ENCODE measurements at places on chromosomes 12 and 14.

- DNase-seq = no peak
Measured at GRCh38 chr12:121059031-121059898, 20.2 kb upstream of the OASL start.

GRCh38 chr12:51434305-51434704, 9.7 kb downstream of the SLC4A8 start:
- DNase-seq = no peak

- no peak for DNase-seq
Measured at GRCh38 chr12:80857311-80857710, 80.4 kb downstream of the LIN7A start.

GRCh38 chr14:73613046-73613383, 698 bp downstream of the ACOT6 start:
- no peak for DNase-seq

DNA sequence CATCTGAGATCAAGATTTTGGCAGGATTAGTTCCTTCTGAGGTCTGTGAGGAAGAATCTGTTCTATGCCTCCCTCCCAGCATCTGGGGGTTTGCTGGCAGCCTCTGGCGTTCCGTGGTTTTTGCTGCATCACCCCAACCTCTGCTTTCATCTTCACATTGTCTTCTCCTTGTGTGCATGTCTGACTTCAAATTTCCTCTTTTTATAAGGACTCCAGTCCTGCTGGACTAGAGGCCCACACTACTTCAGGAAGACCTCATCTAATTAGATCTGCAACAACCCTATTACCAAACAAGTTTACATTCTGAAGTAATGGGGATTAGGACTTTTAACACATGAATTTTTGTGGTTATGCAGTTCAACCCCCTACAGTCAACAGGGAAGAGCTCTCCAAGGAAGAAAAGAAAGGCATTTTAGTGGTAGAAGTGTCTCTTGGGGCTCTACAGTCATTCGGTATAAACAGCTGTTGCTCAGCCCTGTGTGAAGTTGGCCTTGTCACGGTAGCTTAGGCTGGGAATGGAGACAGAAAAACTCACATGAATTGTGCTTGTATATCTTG, 89.7 kb downstream of the CAND1 start:
- DNase-seq = no peak

DNA sequence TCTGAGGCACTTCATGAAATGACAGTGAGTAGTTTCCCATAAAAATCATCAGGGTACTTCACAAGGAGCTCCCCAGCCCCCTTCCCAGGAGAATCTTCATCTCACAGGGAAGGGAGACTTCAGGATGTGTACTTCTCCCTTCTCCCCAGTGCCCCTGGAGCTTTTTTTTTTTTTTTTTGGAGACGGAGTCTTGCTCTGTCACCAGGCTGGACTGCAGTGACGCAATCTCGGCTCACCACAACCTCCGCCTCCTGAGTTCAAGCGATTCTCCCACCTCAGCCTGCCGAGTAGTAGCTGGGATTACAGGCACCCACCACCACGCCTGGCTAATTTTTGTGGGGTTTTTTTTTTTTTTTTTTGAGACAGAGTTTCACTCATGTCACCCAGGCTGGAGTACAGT, 10.4 kb downstream of the ITPK1 start:
- no peak for DNase-seq

- DNase-seq = no peak
Measured at GRCh38 chr12:122318607-122319605, 52.6 kb upstream of the VPS33A start.

GRCh38 chr12:89883630-89884389, 175.2 kb upstream of the ATP2B1 start:
- DNase-seq = no peak

DNA sequence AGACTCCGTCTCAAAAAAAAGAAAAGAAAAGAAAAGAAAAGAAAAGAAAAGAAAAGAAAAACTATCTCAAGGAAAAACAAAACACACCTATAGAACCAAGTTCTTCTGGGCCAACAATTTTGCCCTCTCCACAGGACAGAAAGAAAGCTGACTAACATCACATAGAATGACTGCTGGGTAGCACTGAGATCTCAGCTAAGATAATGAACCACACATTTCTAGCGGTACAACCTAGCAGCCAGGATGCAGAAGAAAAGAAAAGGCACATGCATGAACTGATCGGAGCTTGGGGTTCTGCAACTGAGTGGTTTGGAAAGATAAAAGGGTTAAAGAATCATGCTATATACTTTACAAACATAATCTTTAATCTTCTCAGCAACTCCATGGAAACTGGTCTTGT, 19.5 kb downstream of the TMED10 start:
- no peak for DNase-seq

- no peak for DNase-seq
Measured at GRCh38 chr14:24694680-24695079, 60.7 kb upstream of the GZMB start.

- DNase-seq = no peak
Measured at GRCh38 chr14:61876362-61877034, 114.3 kb downstream of the SNAPC1 start.

- DNase-seq = no peak
Measured at GRCh38 chr14:67457782-67458181, 30.7 kb downstream of the TMEM229B start.

GRCh38 chr14:89452281-89452680, 35.2 kb upstream of the FOXN3 start:
- no peak for DNase-seq

DNA sequence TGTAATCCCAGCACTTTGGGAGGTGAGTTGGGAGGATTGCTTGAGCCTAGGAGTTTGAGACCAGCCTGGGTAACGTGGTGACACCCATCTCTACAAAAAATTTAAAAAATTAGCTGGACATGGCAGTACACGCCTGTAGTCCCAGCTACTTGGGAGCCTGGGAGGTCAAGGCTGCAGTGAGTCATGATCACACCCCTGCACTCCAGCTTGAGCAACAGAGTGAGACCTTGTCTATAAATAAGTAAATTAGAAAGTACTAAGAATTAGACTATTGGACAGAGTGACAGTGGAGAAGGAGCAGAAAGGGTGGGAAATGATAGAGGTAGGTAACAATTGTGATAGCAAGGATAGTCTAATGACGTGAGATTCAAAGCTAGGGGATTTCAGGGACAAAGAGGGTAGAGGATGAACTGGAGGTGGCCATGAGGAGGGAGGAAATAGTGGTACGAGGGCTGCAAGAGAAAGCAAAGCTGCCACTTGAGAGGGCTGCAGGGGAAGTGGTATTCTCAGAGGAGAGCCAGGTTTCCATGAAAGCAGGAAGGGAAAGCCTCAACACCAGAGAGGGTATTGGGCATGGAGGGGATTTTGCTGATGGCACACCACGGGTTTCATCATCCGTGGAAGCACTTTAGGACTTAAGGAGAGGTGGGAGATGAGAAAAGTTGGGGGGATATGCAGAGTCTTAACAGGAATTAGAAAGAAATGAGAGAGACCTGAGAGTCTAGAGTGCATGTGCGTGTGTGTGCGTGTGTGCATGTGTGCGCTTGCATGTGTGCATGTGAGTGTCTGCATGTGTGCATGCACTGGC, 85.6 kb downstream of the SYNE2 start:
- no peak for DNase-seq

GRCh38 chr14:28742171-28742846, 24.3 kb upstream of the FOXG1 start:
- no peak for DNase-seq

- DNase-seq = no peak
Measured at GRCh38 chr12:50625029-50625925, 120.5 kb downstream of the DIP2B start.

DNA sequence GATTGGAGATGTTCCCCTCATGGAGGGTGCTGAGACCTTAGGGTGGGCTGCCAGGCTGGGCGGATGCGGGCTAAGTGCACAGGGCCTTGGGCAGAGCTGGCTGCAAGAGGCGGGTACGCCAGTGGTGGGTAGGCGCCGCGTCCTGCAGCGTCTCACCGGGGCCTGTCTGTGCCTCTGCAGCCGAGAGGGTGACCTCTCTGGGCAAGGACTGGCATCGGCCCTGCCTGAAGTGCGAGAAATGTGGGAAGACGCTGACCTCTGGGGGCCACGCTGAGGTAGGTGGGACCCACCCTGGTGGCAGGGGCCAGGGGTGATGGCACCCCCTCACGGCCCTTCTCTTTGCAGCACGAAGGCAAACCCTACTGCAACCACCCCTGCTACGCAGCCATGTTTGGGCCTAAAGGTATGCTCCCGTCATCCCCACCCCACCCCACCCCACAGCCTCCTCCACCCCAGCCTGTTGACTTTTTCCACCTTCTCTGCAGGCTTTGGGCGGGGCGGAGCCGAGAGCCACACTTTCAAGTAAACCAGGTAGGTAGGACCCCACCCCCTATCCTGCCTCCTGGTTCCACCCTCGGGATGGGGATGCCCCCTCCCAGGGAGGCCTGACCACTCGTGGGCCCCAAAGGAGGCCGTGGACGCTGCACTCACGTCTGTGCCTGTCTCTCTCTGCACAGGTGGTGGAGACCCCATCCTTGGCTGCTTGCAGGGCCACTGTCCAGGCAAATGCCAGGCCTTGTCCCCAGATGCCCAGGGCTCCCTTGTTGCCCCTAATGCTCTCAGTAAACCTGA, 1.5 kb downstream of the CRIP1 start:
- no peak for DNase-seq

DNA sequence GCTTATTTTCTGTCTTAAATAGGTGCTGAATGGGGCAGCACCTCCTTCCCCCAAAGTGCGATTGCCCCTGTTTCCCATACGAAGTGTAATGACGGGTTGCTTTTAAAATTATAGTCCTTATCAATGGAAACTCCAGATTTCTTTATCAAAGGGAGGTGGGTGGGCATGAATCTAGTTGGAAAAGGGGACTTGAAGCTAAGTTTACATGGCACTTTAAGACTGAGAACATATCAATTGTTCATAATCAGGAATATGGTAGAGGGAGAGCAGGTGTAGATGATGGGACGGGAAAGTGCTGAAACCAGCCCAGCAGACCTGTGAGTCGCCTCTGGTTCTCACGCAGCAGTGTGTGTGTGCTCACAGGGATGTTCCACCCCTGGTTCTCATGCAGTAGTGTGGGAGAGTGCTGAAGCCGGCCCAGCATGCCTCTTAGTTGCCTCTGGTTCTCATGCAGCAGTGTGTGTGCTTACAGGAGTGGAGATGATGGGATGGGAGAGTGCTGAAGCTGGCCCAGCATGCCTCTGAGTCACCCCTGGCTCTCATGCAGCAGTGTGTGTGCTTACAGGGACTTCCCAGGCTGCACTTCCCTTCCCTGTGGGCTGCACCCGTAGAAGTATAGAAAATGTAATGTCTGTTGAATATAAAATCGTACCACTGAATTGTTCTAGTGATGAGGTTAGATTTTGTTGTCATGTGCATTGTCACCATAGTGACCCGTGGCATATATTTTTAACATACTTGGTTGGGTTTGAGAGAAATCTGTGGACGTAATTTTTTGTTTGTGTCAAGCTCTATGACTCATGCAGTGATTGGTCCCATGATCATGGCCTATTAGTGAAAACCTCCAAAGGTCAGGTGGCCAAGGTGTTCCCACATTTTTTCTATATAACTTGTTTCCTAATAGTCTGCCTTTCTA, 51.6 kb downstream of the GPATCH2L start:
- no peak for DNase-seq

- DNase-seq = peak; percentile 35
Measured at GRCh38 chr14:91872011-91872501, 4.7 kb upstream of the TC2N start.

DNA sequence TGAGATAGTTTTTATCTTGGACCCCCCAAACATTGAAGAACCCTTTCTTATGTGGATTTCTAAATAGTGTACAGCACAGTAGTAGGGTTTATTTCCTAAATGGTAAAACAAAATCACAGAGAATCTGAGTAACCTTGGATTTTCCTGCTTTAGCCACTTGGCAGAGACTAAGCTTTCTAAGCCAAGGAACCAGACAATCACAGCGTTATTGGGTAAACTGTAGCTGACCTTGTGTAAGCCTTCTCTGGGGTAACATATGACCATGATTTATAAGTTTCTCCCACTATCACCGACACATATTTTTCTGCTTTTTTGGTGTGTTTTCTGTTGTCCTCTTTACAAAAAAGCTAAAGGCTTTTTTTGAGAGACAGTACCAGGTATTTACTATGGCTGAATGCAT, 136.3 kb upstream of the PZP start:
- no peak for DNase-seq

GRCh38 chr12:31234053-31234840, 91.7 kb downstream of the SINHCAF start:
- no peak for DNase-seq

DNA sequence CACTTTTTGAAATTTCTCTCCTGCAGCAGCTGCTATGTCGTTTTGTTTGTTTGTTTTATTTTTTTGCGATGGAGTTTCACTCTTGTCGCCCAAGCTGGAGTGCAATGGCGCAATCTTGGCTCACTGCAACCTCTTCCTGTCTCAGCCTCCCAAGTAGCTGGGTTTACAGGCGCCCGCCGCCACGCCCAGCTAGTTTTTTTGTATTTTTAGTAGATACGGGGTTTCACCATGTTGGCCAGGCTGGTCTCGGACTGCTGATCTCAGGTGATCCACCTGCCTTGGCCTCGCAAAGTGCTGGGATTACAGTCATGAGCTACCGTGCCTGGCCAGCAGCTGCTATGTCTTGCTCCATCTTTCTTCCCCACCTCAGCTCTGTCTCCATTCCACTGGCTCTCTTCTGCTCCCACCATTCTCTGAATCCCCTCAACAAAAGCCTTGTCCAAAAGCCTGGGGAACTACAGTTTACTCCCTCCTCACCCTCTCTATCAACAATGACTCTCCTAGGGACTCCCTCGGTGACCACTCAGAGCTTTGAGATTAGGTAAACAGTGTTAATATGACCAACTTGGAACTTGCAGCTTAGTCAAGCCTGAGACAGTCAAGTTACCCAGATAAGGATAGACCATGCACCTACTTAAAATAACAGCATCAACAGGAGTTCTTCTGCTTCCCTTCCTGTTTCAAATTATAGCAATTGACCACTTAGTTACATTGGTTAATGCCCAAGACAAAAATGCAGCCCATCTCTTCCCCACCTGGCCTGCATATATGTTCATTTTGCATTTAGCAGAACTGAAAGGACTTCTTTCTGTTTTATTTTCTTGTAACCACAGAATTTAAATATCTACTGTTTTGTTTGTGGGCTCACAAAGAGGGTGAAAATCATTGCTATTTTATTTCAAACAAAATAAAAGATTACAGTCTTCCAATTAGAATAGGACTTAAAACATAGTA, 189.0 kb upstream of the AMIGO2 start:
- DNase-seq = no peak

DNA sequence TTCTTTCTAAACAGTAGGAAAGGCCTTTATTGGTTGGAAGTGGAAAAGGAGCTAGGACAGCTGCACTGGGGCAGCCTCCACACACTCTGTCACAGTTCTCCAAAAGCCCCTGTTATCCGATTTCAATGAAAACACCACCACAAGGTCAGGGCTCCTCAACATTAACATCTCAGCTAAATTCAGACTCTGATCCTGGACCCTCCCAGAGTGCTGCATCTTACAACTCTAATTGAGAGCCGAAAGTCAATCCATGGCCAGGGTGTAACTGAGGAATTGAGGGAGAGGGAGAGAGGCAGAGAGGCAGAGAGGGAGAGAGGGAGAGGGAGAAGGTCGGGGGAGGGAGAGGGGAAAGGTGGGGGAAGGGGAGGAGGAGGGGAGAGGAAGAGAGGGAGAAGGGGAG, 32.1 kb downstream of the DICER1 start:
- no peak for DNase-seq
